IMR-90 (cell line): ENCODE measurements at places on chromosomes 3 and 15. TPM values are rescaled to one million over a fixed set of nuclear protein-coding genes. Genes with fewer than 3 reads are reported as not detected.
A peak's percentile ranks its signal among the peaks of the same experiment; 100 is the strongest.

Gene FMN1
- 17.6 and 29.4 TPM in 2 replicates for total RNA-seq

Gene KLHL40
- not detected in 2 replicates for total RNA-seq

Gene SMCO1
- total RNA-seq, result not detected in 2 replicates

Gene PCSK6
- total RNA-seq, result not detected in 2 replicates

GRCh38 chr3:178472941-178473340 lies 63.3 kb upstream of the KCNMB2 start:
- no peak for DNase-seq

DNA sequence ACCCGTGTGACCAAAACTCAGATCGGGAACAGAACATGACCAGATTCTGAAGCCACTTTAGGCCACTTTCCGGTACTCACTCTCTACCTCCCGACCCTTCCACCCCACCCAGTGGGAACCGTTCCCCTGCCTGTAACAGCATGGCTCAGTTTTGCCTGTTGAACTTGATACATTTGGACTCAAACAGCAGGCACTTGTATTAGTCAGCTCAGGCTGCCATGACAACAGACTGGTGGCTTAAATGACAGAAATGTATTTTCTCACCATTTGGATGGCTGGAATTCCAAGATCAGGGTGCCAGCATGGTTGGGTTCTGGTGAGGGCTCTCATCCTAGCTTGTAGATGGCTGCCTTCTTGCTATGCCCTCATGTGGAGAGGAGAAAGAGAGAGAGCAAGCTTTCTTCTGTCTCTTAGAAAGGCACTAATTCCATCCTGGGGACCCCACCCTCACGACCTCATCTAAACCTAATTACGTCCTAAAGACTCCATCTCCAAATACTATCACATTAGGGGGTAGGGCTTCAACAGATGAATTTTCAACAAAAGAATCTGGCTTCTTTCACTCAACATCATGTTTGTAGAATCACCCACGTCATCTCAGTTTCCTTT lies 9.3 kb upstream of the SSUH2 start:
- DNase-seq, result no peak

GRCh38 chr15:38554354-38554753 lies 10.3 kb downstream of the RASGRP1 start:
- DNase-seq, result peak; percentile 82

DNA sequence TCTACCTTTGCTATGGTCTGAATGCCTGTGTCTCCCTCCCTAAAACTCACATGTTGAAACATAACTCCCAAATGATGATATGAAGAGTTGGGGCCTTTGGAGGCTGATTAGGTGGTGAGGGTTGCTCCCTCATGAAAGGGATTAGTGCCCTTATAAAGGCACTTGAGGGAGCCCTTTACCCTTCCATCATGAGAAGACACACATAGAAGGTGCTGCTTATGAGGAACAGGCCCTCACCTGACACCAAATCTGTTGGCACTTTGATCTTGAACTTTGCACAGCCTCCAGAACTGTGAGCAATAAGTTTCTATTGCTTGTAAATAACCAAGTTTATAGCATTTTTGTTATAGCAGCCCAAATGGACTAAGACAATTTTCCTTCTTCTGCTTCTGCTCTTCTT lies 76.2 kb upstream of the ADAMTS9 start:
- DNase-seq, result no peak

GRCh38 chr3:11655196-11655928 lies 11.6 kb upstream of the VGLL4 start:
- DNase-seq, result no peak

- DNase-seq, result no peak
Measured at GRCh38 chr3:133851266-133851906, 44.3 kb downstream of the RAB6B start.
